LHCN-M2 (cell line): ENCODE measurements at places on chromosomes 7 and 10. TPM values are rescaled to one million over a fixed set of nuclear protein-coding genes. Genes with fewer than 3 reads are reported as not detected.

DNA sequence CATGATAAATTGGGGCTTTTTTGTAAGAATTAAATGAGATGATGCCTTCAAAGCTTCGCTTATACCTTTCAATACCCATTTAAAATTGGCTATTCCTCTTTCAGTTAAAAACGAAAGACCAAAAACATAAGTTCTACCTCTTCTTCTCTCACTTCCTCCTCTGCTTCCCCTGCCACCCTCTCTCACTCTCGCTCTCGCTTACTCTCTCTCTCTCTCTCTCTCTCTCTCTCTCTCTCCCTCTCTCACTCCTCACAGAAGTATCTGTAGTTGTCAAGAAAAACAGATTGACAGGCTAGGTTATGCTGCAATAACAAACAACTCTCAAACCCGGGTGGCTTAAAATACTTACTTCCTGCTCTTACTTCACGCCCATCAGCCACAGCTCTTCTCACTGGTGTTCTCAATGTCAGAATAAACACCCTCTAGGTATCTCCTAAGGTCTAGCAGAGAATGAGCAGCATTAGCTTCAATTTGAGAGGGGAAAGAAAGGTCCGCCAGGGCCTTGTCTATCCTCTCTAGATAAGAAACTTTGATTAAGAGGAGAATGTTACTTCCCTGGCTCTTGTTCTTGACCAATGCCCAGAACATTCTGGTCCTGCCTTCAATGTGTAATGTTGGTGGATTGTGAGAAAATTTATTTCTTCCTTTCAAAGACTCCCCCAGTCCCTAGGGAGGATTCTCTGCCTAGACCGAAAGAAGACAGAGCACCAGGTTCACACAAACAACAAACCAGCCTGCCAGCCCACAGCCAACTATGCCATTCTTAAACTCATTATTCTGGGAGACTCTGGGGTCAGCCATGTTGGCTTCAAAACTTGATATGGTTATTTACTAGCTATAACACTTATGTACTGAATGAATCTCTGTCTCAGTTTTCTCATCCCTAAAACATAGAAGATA is 1028.7 kb downstream of the XPNPEP1 start:
- DNase-seq = no peak

DNA sequence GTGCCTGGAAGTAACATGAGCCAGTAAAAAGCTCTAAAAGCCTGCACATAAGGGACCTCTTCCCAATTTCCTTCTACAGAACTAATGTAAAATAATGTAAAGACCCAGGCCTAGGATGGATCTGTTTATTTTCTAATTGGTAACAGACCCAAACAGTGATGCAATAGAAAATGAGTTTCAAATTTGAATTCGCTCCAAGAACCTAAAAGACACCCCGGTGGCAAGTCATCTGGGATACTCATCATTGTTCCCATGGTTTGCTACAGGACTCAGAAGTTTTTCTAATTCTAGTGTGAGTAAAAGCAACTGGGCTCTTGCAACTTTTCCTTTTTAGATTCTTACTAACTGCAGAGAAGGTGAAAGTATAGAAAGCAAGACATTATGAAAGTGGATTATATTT is 271.3 kb upstream of the CACNA2D1 start:
- DNase-seq = no peak

GRCh38 chr10:113336549-113337130 is 216.2 kb upstream of the HABP2 start:
- no peak for DNase-seq

DNA sequence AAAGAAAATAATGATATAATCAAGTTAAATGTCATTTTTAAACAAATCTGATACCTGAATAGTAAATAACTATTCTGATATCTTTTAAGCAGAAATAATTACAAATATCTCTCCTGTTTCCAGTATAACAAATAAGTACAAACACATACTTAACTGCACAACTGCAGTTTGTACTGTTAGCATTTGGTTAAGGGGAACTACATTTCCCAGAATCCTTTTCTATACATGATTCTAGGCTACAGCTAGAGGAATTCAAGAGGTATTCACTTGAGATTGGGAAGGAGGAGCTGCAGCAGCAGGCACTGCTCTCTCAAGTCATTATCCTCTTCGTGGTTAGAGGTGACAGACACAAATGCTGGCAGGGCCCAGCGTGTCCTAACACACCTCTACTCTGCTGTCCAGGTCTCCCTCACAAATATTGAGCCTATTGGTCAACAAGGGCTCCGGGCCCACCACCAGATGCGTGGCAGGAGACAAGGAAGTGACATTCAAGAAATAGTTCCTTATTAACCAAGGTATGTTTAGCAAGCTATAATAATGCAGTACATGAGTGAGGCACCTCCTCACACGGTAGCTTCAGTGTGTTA is 255.1 kb upstream of the MKLN1 start:
- peak; percentile 48 for DNase-seq

- peak; percentile 83 for DNase-seq
Measured at GRCh38 chr10:61399406-61399805, 53.8 kb downstream of the TMEM26 start.

DNA sequence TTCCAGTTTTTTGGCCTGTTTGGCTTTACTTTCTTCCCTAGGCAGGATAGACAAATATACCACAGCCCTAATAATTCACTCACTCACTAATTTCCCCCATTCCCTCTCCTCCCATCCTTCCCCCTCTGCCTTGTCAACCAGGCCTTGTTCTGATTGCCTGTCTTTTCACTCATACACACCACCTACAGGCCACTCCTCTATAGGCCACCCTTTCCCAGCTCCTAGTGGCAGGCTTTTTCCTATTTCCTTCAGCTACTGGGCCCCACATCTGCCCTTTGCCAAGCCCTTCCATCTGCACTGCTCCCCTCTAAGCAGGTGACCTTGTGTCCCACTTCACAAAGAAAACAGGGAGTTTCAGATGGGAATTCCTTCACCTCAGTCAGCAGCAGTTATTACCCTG is 59.8 kb upstream of the MSRB2 start:
- DNase-seq = peak; percentile 1

- peak; percentile 36 for DNase-seq
Measured at GRCh38 chr7:14836006-14836405, 66.5 kb downstream of the DGKB start.

DNA sequence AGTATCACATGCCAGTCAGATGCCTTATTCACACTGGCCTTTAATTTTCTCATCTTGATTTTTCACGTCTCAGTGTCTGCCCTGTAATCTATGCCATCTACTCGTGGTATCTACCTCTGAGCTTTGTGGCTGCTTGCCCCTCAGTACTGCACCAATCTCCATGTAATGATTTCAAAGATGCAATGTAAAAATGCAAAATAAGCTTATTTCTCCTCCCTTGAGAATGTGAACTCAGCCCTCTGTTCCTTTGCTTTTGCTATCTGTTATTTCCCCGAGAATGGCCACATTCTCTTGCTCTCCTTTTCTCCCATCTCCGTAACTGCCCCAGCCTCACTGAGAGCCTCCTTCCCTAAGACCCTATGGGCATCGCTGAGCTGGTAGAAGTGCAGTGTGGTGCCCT is 317.5 kb downstream of the SFMBT2 start:
- no peak for DNase-seq

GRCh38 chr7:151003572-151003971 is 12.8 kb downstream of the NOS3 start:
- no peak for DNase-seq

- no peak for DNase-seq
Measured at GRCh38 chr10:56116684-56117083, 244.4 kb downstream of the ZWINT start.

GRCh38 chr10:7255517-7255916 is 155.3 kb downstream of the SFMBT2 start:
- DNase-seq = no peak

- no peak for DNase-seq
Measured at GRCh38 chr7:92655346-92655884, 65.2 kb upstream of the FAM133B start.

DNA sequence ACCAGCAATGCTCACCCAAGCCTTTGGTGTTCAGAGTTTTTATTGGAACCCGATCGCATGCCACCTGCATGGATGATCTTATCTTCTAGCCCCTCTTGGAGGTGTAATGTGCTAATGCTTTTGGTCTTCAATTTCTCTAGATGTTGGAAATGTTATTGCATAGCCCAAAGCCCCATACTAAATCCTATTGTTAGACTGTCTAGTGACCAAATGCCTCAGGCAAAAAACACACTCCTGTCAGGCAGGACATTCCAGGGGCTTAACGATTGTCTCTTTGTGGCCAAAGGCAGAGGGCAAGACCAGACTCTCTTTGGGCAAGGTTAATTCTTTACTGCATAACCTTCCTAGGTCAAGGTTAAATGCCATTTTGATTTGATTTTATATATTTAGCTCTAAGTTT is 187.9 kb downstream of the BMPER start:
- no peak for DNase-seq

DNA sequence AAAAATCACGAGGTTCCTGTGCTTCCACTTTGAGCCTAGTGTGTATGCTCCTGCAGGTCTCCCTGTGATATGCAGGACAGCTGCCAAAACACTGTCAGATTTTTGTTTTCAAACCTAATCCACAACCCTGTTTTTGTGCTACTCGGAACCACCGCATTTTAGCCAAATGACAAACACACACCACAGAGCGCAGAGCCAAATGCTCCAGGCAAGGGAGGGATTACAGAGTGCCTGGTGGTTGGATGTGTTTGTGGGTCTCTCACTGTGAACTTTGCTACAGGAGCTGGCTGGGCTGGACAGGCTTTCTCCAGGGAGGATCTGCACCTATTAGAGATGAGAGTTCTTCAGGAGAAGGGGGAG is 5.7 kb upstream of the RBM28 start:
- no peak for DNase-seq

GRCh38 chr10:108465871-108466641 is 1301.5 kb upstream of the SORCS1 start:
- no peak for DNase-seq

- DNase-seq = no peak
Measured at GRCh38 chr7:140902303-140902953, 22.3 kb downstream of the BRAF start.

DNA sequence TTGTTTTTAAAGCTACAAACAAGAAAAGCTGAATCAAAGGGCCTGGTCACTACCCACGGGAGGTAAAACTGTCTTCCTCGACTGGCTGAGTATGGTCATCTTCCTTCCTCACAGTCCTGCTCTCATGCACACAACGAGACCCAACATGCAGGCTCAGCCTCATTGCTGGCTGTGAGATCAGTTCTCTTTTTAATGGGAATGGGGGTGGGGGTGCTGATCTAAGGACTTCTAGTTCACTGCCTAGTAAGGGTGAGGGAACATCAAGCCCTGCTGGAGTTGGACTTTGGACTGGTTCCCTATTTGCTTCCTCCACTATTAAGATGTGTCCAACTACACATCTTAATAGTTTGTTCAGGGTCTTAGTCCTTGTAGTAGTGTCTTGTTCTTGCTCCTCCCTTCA is 48.2 kb downstream of the ABCB4 start:
- DNase-seq = no peak

- no peak for DNase-seq
Measured at GRCh38 chr7:51151455-51151854, 165.2 kb downstream of the COBL start.

Gene FMC1
- total RNA-seq = 9.3 and 14.7 TPM in 2 replicates

Gene GHRHR
- total RNA-seq = not detected in 2 replicates

Gene ITGA8
- not detected in 2 replicates for total RNA-seq

Gene GRID1
- not detected in 2 replicates for total RNA-seq

Gene LRIT1
- not detected in 2 replicates for total RNA-seq

Gene PTPRN2
- 0.11 TPM in 1 of 2 replicates, not detected in the other for total RNA-seq

Gene HSPA14
- total RNA-seq = 27.3 and 31.1 TPM in 2 replicates

Gene TBC1D12
- total RNA-seq = 10.0 and 18.0 TPM in 2 replicates

Gene MMD2
- total RNA-seq = not detected in 2 replicates

Gene EBLN1
- 0.26 TPM in 1 of 2 replicates, not detected in the other for total RNA-seq
